Sciatic nerve (tissue), 2 donors: ENCODE measurements at places on chromosomes 16 and 17. TPM values are rescaled to one million over a fixed set of nuclear protein-coding genes. Genes with fewer than 3 reads are reported as not detected.

ARHGAP44 gene
- total RNA-seq, result 6.4 TPM

USP32 gene
- 90.1 TPM for total RNA-seq

EVPL gene
- 1.2 TPM for total RNA-seq

VMO1 gene
- 5.4 TPM for total RNA-seq

EPX gene
- not detected for total RNA-seq

TEX19 gene
- not detected for total RNA-seq

KRTAP3-1 gene
- total RNA-seq, result not detected

EDC4 gene
- total RNA-seq, result 40.2 TPM

SYCE1L gene
- total RNA-seq, result 3.9 TPM

TAT gene
- 0.13 TPM for total RNA-seq

CCL14 gene
- total RNA-seq, result 96.8 TPM

TBC1D3G gene
- total RNA-seq, result not detected

ADORA2B gene
- 0.67 TPM for total RNA-seq

PALB2 gene
- total RNA-seq, result 15.6 TPM

DOC2B gene
- 27.2 TPM for total RNA-seq

KRT40 gene
- not detected for total RNA-seq

KRT9 gene
- total RNA-seq, result not detected

TRPV2 gene
- total RNA-seq, result 26.3 TPM

RCVRN gene
- 1.0 TPM for total RNA-seq

EVI2A gene
- 9.3 TPM for total RNA-seq

ST6GALNAC1 gene
- total RNA-seq, result 1.8 TPM
